Ammon's horn (tissue), 1 donor: ENCODE measurements at places on chromosomes 3 and 15.

- no peak for DNase-seq
Observed at GRCh38 chr3:195250473-195251251, 20.3 kb downstream of the XXYLT1 start.

- no peak for DNase-seq
Observed at GRCh38 chr15:67198157-67198754, 56.2 kb downstream of the AAGAB start.

DNA sequence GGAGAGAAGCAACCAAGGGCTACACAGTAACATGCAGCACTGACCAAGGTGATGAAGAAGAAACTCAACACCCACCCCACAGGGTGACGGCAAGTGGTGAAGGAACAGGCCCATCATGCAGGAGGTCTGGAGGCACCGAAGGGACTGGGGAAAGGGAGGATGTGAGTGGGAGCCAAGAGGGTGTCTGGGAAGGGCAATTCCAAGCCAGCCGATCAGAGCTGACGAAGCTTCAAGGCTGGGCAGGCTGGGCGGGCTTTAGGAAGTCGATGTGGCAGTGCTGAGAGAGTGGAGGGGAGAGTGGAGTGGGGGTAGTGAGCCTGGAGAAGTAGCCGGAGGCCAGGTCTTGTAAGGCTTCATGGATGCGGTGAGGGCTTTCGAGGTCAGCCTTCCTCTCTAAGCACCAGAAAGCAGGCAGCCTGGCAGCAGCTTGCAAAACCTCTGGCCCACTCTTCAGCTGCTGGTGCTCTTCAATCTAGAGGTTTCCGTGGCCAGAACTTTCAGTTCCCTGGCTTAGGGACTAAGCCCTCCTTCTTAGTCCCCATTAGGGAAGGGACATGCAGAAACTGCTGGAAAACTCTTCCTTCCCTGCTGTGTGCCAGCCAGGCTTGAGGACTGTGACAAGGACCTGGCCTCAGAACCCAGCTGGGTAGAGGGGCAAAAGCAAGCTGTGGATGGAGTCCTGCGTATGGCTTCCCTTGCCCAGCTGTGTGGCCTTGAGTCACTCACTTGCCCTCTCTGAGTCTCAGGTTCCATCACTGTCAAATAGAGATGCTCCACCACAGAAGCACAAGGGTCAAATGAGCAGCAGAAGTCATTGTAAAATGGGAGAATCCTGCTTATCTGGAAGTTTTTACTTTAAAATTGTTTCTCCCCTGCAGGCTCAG, 72.1 kb downstream of the TLE3 start:
- peak; percentile 25 for DNase-seq

- DNase-seq = no peak
Observed at GRCh38 chr3:193593668-193594030, 641 bp downstream of the OPA1 start.

GRCh38 chr3:57118254-57118653, 46.9 kb downstream of the IL17RD start:
- no peak for DNase-seq

GRCh38 chr15:92377083-92377789, 16.4 kb upstream of the ST8SIA2 start:
- no peak for DNase-seq
